ENCODE measurements at places on chromosomes 6 and 20.

DNA sequence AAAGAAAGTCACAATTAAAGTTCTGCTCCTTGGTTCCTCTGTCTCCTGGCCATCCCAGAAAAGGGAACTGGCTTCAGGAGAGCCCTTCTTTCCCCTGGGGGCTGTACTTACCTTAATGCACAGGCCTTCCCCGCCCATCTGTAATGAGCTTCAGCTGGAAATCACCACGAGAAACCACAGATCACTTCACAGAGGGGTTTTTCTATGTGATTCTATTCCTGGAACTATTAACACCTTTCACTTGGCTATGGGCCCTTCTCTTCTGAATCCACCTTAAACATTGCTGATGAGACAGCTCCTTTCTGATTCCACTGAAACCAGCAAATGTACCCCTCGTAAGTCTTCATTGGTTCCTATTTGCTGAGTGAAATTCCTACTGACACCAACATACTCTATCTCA, 80.7 kb downstream of the FOXF2 start:
- no peak for DNase-seq

DNA sequence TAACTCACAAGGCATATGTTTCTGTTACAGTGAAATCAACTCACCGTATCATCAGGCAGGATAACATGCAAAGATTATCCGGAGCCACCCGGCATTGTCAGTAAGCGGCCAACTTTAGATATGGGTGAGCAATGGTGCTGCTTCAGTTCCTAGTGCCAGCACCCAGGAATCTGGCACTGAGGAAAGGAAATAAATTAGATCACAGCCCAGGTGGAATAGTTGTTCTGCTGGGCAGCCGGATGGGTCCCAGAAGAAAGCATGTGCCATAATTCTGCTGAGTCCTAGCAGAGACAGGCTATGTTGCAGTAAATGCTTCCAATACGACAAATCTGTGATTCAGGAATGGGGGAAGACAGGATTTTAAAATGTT, 183.6 kb upstream of the SPTLC3 start:
- no peak for DNase-seq

DNA sequence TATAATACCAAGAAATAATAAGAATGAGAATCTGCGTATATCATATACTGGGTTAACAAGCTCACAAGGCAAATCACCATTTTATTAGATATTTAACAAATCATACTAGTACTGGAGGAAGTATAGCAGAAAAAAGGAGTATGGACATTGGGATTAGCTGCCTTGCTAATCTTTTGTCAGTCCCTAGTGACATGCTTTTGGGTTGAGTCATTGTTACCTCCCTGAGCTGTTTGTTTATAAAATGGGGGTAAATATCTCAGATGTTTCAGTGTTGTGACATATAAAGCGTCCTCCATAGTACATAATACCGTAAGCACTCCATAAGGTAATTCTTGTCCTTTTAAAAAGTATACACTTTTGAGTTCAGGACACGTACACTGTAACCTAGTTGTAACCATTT, 107.0 kb downstream of the ESR1 start:
- DNase-seq: no peak

DNA sequence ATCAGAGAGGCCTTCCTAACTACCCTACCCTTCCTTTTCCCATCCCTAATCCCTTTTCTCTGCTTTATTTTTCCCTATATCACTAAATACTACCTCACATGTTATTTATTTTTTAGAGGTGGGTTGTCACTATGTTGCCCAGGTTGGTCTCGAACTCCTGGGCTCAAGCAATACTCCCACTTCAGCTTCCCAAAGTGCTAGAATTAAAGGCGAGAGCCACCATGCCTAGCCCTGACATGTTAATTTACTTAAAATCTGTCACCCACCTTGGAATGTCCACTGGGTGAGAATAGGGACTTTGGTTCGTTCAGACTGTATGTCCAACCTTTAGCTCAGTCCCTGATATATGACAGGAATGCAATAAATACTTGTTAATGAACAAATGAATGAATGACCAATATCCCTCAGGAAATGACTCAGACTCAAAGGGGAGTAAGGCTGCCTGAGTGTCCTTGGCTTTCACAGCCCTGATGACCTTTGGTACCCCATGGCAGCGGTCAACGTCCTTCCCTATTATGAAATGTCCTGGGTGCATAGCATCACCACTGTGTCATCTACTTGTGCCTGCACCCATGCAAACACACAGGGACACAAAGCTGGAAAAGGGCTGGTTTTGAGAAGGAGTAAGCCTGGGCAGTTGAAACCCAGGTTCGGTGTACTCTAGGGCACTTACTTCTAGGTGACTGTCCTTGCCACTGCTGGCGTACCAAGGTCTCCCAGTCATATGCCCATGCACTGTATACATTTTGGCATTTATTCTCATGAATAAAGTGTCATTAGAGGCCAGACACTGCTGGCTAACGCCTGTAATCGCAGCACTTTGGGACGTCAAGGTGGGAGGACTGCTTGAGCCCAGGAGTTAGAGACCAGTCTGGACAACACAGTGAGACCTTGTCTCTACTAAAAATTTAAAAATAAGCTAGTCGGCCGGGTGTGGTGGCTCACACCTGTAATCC, 26.5 kb downstream of the BCL2L1 start:
- DNase-seq: no peak

GRCh38 chr6:89834884-89835792, 5.5 kb downstream of the CASP8AP2 start:
- DNase-seq: no peak

DNA sequence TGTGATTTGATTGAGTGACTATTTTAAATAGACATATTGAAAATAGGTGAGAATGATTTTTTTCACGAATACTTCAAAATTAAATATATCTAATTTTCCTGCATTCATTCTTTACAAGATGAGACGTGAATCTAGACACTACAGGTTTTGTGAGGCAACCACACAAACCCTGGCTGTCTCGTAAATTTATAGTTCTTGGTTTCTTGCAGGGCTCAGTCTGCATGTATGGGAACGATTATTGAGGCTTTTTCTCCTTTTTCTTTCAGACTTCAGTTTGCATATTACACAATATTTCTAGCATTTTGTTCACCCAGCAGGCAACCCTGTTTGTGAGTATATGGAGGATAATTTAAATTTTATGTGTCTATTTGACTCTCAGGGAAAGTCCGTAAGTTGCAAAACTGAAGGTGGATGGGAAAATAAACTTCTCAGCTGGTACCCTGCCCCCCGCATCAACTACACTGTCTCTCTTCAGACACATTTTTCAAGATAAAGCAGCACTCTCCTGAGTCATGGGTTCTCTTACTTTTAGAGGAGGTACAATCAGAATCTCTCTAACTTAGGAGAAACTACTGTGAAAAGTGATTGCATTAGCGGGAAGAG, 1349.3 kb downstream of the GRIK2 start:
- DNase-seq: no peak

- no peak for DNase-seq
Observed at GRCh38 chr20:51097351-51098120, 74.6 kb upstream of the KCNG1 start.

- no peak for DNase-seq
Observed at GRCh38 chr6:5328800-5329199, 67.5 kb downstream of the FARS2 start.
